Upper lobe of left lung (tissue), 6 donors: ENCODE measurements at places on chromosomes 3 and 15. TPM values are rescaled to one million over a fixed set of nuclear protein-coding genes. Genes with fewer than 3 reads are reported as not detected.

PYGO1 gene
- 11.5 TPM for total RNA-seq

MYO5C gene
- 87.7 TPM for total RNA-seq

CMTM8 gene
- total RNA-seq, result 18.7 TPM

GNB4 gene
- total RNA-seq, result 28.2 TPM

LDHAL6B gene
- total RNA-seq, result not detected

SKOR1 gene
- total RNA-seq, result 0.44 TPM

GRCh38 chr15:38149315-38149714 lies 103.3 kb upstream of the SPRED1 start:
- no peak overlapping the region for H3K27ac ChIP-seq
- H3K4me3 ChIP-seq, result no peak overlapping the region
- H3K27me3 ChIP-seq, result no peaks in the 10 kb centered on the region

- H3K4me3 ChIP-seq, result no peak overlapping the region
- H3K36me3 ChIP-seq, result no peaks in the 10 kb centered on the region
- H3K27ac ChIP-seq, result peak overlapping the region; percentile 69
- H3K27me3 ChIP-seq, result no peaks in the 10 kb centered on the region
Measured at GRCh38 chr3:130851277-130851676, 42.6 kb upstream of the ATP2C1 start.

DNA sequence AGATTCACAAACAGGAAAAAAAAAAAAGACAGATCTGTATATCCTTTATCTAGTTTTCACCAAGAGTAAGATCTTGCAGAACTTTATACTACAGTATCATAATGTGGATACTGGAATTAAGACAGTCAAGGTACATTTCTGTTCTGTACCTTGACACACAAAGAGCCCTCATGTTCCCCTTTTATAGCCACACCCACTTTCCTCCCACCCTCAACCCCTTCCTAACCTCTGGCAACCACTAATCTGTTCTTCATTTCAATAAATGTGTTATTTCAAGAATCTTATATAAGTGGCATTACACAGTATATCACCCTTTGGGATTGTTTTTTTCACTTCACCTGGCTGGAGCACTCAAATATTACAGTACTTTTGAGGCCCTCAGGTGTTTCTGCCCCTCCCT lies 3.6 kb upstream of the RAB6B start:
- no peaks in the 10 kb centered on the region for H3K27me3 ChIP-seq
- peaks cover 13% of the 10 kb centered on the region for H3K4me1 ChIP-seq
- no peaks in the 10 kb centered on the region for H3K36me3 ChIP-seq
- DNase-seq, result no peak
- H3K4me3 ChIP-seq, result no peak overlapping the region

- H3K27me3 ChIP-seq, result no peaks in the 10 kb centered on the region
- no peak overlapping the region for H3K27ac ChIP-seq
- H3K4me3 ChIP-seq, result no peak overlapping the region
- peaks cover 12% of the 10 kb centered on the region for H3K36me3 ChIP-seq
- H3K4me1 ChIP-seq, result no peaks in the 10 kb centered on the region
- no peak for DNase-seq
Measured at GRCh38 chr3:44915702-44916438, 41.5 kb downstream of the TGM4 start.

DNA sequence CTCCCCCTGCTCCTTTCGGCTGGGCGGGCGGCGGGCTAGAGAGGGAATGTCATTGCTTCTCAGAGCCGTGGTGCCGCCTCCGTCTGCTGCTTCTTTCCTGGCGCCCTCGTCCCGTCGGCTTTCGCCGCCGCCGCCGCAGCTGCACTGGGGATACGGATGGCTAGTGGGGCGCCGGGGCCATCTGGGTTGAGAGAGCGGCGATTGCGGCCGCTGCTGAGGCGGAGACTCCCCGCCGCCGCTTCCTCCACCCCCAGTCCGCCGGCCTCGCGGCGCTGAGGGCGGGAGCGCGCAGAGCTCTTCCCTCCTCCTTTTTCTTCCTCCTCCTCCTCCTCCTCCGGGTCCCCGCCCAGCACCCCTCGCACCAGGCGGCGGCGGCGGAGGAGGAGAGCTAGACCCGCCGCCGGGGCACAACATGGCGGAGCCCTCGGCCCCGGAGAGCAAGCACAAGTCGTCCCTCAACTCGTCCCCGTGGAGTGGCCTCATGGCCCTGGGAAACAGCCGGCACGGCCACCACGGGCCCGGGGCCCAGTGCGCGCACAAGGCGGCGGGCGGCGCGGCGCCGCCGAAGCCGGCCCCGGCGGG lies at the start of gene STT3B:
STT3B (plus strand) TSS at position 339 of the 582 bp plus-strand sequence; CDS start at position 413, 74 bp downstream.
- H3K27me3 ChIP-seq, result no peaks in the 10 kb centered on the region
- peak; percentile 95 for DNase-seq
- peak within 1 kb of the TSS; percentile 92 for H3K27ac ChIP-seq
- peaks cover 43% of the 10 kb centered on the region for H3K4me1 ChIP-seq
- no peaks in the 10 kb centered on the region for H3K36me3 ChIP-seq

DNA sequence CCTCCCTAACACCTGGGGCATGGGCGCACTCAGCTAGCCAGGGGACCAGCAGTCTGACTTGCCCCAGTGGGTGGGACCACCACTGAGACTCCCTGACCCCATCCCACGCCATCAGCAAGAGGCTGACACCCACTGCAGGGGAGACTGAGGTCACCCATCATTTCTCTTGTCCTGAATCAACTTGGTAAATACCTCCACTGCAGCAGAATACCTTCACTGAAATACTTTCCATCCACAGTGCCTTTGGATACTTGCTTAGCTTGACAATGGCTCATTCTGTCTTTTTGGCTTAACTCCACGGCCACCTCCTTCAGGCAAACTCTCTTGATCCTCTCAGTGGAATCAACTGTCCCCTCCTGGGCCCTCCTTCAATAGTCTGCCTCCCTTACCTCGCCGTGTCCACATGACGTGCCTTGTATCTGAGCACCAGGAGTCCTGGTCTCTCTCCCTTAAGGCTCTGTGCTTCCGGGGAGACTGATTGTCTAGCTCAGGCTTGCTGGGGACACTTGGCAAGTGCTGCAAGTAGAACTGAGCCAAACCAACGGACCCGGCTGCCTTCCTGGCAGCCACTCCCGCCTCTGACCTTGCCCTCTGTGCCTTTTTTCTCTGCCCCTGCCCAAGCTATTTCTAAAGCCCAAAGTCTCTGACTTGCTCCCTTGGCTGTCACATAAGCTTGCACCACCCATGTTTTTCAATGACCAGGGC lies 119.1 kb downstream of the ADCY5 start:
- H3K4me1 ChIP-seq, result no peaks in the 10 kb centered on the region
- no peak overlapping the region for H3K4me3 ChIP-seq
- no peaks in the 10 kb centered on the region for H3K27me3 ChIP-seq
- H3K36me3 ChIP-seq, result no peaks in the 10 kb centered on the region
- no peak overlapping the region for H3K27ac ChIP-seq

DNA sequence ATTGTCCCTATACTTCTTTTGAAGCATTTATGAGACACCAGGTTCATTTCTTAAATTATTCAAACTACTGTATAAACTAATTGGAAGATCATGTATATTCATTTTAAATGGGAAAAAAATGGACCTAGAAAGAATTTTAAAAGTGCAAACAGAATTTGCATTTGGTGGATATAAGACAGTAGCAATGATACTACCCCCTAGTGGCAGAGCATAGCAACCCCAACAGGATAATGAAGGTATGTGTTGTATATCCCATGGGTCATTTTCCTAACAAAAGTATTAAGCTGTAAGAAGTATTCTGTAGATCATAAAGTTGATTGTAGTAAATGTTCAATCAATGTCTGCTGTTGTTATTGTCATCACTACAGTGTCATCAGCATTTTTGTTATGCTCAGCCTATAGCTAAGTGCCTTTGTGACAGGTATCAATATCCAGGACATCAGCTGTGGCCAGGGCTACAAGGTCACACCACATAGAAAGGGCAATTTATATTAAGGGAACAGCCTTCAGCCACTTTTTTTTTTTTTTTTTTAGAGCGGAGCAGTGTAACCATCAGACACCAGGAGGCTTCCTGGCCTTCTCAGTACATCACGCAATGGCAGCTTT lies 175.8 kb downstream of the FOXB1 start:
- H3K36me3 ChIP-seq, result no peaks in the 10 kb centered on the region
- H3K4me1 ChIP-seq, result no peaks in the 10 kb centered on the region
- DNase-seq, result no peak
- no peak overlapping the region for H3K4me3 ChIP-seq

DNA sequence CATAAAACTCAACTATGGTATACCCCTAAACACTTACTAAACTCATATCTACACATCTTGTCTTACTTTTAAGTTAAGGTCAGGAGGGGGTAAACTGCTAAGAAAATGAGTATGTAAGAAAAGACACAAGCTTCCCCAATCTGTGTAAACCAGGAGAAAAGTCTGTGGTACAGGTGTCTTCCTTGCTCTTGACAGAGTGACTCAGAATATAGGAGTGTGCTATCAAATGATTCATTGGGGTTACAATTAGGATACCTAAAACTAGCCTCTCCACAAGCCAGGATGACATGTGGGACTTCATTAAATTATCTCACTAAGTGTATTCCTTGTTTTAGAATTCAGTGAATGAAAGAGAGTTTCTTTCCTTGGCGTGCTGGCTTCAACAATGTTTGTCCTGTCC lies 274.8 kb downstream of the BBX start:
- peaks cover 6% of the 10 kb centered on the region for H3K4me1 ChIP-seq
- no peak overlapping the region for H3K27ac ChIP-seq
- peaks cover 17% of the 10 kb centered on the region for H3K36me3 ChIP-seq
- no peaks in the 10 kb centered on the region for H3K27me3 ChIP-seq

- no peak for DNase-seq
- H3K27ac ChIP-seq, result no peak overlapping the region
- H3K27me3 ChIP-seq, result no peaks in the 10 kb centered on the region
- H3K4me1 ChIP-seq, result no peaks in the 10 kb centered on the region
- H3K4me3 ChIP-seq, result no peak overlapping the region
Measured at GRCh38 chr3:168489301-168489700, 393.6 kb upstream of the GOLIM4 start.

DNA sequence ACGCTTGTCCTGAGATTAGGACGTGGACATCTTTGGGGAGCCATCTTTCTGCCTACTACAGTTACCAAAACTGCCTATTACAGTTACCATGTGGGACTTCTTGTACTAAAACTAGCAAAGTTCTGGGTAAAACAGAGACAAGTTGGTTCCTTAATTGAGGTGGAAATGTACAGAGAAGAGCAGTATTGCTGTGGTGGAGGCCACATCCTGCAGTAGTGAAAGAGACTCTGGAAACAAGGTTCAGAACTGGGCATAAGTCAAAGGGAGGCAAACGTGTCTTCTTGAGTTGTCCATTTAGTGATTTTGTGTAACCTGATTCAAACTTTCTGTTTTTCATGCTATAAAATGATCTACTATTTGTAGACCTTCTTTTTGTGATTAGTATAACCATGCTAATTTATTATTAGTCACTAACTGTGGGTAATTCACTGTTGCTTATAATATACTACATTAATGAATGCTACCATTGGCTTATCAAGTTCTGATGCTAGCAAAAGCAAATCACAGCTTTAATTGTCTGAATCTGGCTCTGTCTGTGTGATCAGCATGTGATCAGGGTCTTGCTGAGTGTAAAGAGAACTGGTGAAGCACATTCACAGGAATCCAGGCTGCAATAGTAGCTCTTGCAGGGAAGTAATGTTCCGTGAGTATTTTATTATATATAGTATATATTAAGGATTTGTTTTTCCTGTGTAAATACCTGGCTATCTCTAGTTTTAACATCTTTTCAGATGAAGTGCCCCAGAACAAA lies 207.9 kb upstream of the GAP43 start:
- H3K27me3 ChIP-seq, result no peaks in the 10 kb centered on the region
- H3K4me1 ChIP-seq, result no peaks in the 10 kb centered on the region
- H3K36me3 ChIP-seq, result no peaks in the 10 kb centered on the region
- DNase-seq, result no peak
- H3K4me3 ChIP-seq, result no peak overlapping the region

DNA sequence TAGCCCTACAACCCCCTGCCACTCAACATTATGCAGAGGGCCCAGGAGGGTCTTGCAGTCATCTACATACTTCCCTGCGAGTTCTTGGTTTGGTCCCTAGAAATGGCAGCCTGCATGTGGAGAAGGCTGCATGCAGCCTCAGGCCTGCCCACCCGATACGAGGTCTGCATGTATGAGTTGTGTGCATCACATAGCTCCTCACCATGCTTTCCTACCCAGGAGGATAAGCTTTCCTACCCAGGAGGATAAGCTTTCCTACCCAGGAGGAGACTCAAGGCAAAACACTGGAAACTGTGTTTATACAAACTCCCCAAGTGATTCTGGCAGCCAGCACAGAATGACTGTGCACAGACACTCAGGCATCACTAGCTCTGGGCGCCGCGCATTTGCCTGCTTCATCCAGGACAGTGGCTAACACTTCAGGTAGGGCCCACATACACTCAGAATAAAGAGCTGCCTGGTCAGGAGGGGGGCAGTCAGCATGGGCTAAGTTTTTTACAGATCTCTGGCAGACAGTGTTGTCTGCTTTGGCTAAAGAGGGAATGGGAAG lies 187.7 kb downstream of the THSD4 start:
- DNase-seq, result no peak
- peaks cover 16% of the 10 kb centered on the region for H3K4me1 ChIP-seq
- H3K36me3 ChIP-seq, result no peaks in the 10 kb centered on the region
- no peak overlapping the region for H3K4me3 ChIP-seq
- H3K27me3 ChIP-seq, result no peaks in the 10 kb centered on the region
- H3K27ac ChIP-seq, result no peak overlapping the region

- no peak for DNase-seq
- no peaks in the 10 kb centered on the region for H3K36me3 ChIP-seq
- no peaks in the 10 kb centered on the region for H3K27me3 ChIP-seq
- H3K4me3 ChIP-seq, result no peak overlapping the region
- no peak overlapping the region for H3K27ac ChIP-seq
- no peaks in the 10 kb centered on the region for H3K4me1 ChIP-seq
Measured at GRCh38 chr15:91471468-91471867, 371.4 kb downstream of the SV2B start.

DNA sequence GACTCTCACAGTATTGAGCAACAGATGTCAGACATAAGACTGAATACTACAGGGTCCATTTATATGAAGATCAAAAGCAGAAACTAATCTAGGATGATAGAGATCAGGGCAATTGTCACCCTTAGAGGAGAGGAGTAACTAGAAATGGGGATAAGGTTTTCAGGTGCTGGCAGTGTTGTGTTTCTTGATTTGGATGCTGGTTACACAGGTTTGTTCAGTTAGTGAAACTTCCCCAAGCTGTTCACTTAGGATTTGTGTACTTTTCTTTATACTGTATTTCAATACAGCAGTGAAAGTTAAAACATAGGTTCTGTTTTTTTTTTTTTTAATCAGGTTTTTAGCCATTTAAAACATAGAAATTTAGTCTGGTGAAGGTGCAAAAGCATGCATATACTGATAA lies 39.1 kb upstream of the CMTM7 start:
- no peak overlapping the region for H3K27ac ChIP-seq
- no peak overlapping the region for H3K4me3 ChIP-seq
- peaks cover 13% of the 10 kb centered on the region for H3K4me1 ChIP-seq
- no peaks in the 10 kb centered on the region for H3K27me3 ChIP-seq
